Sigmoid colon (tissue), 7 donors: ENCODE measurements at places on chromosomes 6 and 20. TPM values are rescaled to one million over a fixed set of nuclear protein-coding genes. Genes with fewer than 3 reads are reported as not detected.
A peak's percentile ranks its signal among the peaks of the same experiment; 100 is the strongest.

DNA sequence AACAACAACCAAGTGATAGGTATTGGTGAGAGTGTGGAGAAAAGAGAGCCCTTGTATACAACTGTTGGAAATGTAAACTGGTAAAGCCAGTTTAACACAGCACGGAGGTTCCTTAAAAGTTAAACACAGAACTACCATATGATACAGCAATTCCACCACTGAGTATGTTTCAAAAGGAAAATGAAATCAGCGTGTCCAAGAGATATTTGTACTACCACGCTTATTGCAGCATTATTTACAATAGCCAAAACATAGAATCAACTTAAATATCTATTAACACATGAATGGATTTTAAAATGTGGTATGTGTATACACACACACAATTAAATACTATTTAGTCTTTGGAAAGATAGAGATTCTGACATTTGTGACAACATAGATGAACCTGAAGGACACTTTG is 1.1 kb downstream of the PTCHD4 start:
- no peak for DNase-seq

CDH26 gene
- 2.1 TPM for total RNA-seq

DNA sequence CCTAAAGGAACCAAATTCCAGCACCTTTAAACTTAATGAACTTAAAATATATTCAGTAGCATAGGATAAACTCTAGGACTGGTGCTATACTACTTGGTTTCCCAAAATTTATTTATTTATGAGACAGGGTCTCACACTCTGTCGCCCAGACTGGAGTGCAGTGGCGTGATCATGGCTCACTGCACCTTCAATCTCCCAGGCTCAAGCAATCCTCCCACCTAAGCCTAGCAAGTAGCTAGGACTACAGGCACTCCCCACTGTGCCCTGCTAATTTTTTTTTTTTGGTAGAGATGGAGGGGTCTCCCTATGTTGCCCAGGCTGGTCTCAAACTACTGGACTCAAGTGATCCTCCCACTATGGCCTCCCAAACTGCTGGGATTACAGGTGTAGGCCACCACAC is 21.4 kb downstream of the EIF2S2 start:
- DNase-seq = no peak

NMBR gene
- total RNA-seq = not detected

DNA sequence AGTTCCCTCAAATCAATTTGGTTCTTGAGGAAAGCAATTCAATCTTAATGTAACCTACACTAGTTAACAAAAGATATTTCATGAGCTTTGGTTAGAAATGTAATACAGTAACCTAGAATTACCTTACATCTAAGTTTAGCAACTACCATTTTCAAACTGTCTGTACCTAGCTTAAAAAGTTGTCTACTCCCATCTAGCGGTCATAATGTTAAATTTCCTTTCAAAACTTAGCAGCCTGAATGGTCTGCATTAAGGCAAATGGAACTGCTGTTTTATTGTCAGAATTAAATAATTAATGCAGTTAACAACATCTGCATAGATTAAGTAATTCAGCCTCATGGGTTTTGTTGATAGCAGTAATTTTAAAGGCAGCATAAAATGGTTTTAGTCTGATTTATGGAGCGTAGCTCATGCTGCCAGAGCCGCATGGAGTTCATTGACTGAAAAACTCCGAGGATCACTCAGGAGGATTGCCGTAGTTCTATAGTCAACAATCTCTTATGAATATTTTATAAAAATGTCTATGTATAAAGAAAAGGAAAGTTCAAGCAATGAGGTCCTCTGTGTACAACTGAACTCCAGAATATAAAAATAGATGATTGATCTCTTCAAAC is 485.4 kb upstream of the MANEA start:
- DNase-seq = no peak

DNA sequence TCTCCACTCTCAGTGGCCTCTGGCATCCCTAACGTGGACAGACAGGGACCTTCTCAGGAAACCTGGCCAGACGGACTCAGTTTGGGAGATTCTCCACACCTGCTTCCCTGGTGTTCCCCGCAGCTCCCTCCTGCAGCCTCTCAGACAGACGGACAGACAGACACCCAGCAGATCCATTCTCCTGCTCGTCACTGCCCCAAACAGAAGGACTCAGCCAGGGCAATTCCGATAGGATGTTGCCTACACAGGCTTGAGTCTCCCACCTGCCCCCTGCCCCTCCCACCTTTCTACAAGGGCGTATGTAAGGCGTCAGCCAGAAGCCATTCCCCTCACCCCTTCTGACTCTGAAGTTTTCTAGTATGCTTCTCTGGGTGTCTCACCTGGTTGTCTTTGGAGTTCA is 428 bp downstream of the CCM2L start:
- no peak for DNase-seq

OXT gene
- not detected for total RNA-seq

GRCh38 chr6:34546551-34547321 is 9.4 kb downstream of the SPDEF start:
- DNase-seq = peak; percentile 82

MYO6 gene
- total RNA-seq = 14.9 TPM

- DNase-seq = no peak
Measured at GRCh38 chr6:104642871-104643270, 216.8 kb downstream of the HACE1 start.

- no peak for DNase-seq
Measured at GRCh38 chr6:6905961-6906518, 201.7 kb upstream of the RREB1 start.

RBM12 gene
- 26.4 TPM for total RNA-seq

SPTLC3 gene
- total RNA-seq = 6.1 TPM

DNA sequence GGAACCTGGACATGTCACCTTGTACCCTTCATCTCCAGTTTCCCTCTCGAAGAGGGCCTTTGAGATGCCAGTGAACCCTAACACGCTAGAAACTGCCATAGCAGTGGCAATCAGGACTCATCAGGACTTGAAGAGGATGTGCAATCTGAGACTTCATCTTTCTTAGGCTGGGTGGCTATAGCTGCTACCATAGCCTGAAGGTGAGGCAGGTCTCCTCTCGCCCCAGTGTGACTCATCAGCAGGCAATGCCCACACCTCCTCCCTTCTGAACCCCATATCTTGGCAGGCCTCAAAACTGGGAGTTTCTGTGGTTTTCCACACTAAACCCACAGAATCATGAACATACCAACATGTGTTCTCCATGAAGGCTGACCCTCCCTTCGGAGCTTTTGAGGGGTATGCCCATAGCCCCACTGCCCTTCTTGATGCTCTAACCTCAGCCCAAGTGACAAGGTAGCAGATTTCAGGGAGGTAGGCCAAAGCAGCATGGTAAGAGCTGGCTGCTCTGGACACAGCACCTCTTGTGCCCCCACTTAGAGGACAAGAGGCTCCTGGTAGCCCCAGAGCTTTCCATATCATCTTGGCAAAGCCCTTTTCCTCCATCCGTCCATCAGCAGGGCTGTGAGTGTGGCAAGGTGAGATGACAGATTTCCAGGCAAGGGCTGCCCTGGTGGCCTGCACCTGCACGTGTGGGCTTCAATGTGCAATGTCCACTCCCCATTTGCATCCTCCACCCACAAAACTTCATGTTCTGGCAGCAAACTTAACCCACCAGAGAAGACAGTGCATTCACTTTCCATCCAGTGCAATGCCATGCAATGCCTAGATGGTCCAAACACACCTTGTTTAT is 2.6 kb downstream of the BLCAP start:
- DNase-seq = no peak

DNA sequence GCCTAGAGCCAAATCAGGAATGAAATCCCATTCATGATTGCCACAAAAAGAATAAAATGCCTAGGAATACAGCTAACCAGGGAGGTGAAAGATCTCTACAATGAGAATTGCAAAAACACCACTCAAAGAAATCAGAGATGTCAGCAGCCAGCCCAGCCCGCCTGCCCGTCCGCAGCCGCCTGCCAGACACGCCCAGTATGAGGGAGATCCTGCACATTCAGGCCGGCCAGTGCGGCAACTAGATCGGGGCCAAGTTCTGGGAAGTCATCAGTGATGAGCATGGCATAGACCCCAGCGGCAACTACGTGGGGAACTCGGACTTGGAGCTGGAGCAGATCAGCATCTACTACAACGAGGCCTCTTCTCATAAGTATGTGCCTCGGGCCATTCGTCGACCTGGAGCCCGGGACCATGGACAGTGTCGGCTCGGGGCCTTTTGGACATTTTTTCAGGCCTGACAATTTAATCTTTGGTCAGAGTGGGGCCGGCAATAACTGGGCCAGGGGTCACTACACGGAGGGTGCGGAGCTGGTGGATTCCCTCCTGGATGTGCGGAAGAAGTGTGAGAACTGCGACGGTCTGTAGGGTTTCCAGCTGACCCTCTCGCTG is 13.4 kb downstream of the GABRR2 start:
- no peak for DNase-seq

- DNase-seq = no peak
Measured at GRCh38 chr6:142874676-142875075, 70.3 kb downstream of the HIVEP2 start.

DNA sequence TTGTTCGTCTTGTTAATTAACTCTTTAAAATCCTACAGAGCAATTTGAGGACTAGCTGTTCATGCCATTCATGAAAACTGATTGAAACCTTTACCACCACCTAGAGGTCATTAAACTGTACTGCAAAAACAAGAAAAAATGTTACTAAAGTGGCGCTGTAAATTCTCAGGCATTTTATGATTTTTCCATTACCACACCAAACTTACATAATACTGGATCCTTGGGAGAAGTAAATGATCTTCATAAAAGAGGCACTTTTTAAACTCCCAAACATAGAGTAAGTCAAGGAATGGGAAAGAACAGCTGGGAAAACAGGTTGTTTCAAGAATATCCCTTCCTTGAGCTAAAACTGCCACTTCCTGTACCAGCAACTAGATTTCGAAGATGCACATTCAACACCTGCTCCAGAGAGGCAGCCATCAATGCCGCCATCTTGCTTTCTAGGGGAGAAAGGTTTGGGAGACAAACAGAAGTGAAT is 54.3 kb downstream of the MYLIP start:
- no peak for DNase-seq

NKAIN2 gene
- 4.4 TPM for total RNA-seq

KCNK5 gene
- total RNA-seq = 6.1 TPM

GRCh38 chr6:1610497-1611321 is 994 bp downstream of the FOXC1 start:
- peak; percentile 71 for DNase-seq

DNA sequence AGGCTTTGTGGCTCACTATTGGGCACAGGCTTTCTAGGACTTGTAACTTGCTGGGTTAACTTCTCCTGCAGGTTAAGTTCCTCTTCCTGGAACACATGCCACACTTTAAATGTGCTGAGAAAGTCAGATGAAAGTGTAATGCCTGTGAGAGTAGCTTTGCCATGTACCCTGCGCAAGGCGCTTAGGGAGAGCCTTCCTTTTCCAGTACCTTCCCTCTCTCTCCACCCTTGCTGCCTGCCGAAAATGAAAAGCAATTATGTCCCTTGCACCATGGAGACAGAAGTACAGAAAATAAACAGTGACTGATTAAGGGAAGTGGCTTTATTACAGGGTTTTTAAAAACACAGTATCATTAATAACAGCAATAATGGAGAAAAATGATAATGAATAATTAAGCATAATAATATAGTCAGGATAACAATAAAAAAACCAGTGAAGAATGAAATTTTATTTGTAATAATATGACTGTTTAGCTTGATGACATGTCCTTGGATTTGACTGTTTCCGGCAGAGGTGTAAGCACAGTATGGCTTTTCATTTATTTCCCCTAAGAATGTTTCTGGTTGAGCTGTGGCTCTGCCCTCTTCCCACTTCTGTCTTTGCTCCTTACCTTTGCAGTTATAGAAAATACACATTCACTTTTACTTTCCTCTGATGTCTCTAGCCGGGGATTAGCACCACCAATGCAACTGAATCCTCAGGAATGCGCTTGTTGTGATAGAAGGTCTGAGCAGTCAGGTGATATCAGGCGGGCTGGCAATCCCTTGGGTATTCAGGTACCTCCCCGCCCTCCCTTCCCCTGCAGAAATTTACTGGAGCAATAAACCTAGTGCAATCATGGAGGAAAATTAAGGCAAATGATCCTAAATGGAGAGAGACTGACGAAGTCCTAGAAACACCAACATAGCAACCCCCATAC is 472.3 kb upstream of the CITED2 start:
- DNase-seq = no peak

- DNase-seq = no peak
Measured at GRCh38 chr6:9612489-9612888, 802.4 kb downstream of the TFAP2A start.

GPR6 gene
- not detected for total RNA-seq

DNA sequence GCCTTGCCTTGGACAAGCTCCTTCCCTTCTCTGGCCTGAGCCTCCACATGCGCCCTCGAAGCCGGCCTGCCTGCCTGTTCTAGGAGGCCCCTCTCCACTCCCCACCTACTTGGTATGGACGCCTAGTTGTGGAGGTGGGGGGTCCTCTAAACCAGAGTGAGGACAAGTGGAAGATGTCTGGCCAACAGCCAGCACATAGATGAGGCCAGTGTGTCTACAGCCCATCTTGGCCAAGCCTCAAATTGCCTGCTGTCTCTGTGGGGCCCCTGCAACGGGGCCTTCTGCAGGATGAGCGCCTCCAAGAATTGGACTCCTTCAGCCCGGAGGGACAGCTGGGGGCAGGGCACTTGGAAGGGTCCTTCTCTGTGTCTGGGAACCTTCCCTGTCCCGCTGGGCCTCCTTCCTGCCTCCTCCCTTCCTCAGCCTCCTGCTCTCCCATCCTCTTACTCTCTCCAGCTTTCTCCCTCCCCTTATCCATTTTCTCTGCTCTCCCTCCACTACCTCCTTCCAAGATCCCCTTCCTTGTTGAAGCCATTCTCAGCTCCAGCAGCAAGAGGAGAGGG is 1.6 kb downstream of the MDFI start:
- no peak for DNase-seq

GRCh38 chr6:154638369-154638768 is 94.8 kb upstream of the SCAF8 start:
- DNase-seq = no peak

BPIFA2 gene
- total RNA-seq = not detected

CDSN gene
- not detected for total RNA-seq

GRCh38 chr6:147205690-147206600 is 1.7 kb downstream of the STXBP5 start:
- DNase-seq = no peak

POPDC3 gene
- total RNA-seq = 0.41 TPM

- no peak for DNase-seq
Measured at GRCh38 chr20:48155268-48155667, 370.0 kb upstream of the SULF2 start.
